ENCODE measurements at places on chromosomes 6 and 20. TPM values are rescaled to one million over a fixed set of nuclear protein-coding genes. Genes with fewer than 3 reads are reported as not detected.

DNA sequence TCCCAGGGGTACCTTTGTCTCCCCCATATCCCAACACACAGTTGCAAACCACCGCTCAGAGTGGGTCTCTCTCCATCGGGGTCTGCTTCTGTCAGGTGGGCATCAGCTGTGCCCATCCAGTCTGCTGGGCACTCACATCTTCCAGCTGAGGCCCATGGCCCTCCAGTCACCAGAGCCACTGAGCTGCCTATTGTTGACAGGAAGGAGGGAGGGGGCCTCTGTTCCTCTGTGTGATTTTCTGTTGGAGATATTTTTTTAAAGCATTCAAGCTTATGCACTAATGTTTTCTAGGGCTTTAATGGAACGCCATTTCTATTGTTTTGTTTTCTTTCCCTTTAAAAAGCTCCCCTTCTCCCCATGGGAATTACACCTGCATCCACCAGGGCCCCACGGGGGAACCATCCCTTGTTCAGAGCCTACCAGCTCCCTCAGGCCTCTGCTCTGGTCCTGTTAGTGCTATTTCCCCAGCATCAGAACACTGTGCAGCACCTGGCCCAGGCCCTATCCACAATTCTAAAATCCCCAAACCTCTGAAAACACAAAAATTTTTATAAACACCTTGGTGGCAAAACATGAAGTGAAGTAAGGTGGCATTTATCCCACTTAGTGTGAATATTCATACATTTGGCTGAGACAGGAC, 326.2 kb downstream of the CD83 start:
- H3K4me1 ChIP-seq, result peaks cover 1% of the 10 kb centered on the region
- no peak for DNase-seq
- H3K4me3 ChIP-seq, result no peak overlapping the region
- peaks cover 15% of the 10 kb centered on the region for H3K27me3 ChIP-seq
- no peaks in the 10 kb centered on the region for H3K36me3 ChIP-seq

Gene CD93
- total RNA-seq, result 0.21 TPM

Gene ELOVL4
- 4.8 TPM for total RNA-seq

GRCh38 chr6:92289831-92290230, 1129.5 kb downstream of the EPHA7 start:
- H3K4me1 ChIP-seq, result no peaks in the 10 kb centered on the region
- no peaks in the 10 kb centered on the region for H3K36me3 ChIP-seq
- H3K27me3 ChIP-seq, result no peaks in the 10 kb centered on the region

Gene SLC12A5
- 1.7 TPM for total RNA-seq

Gene MUC22
- total RNA-seq, result not detected

- no peaks in the 10 kb centered on the region for H3K36me3 ChIP-seq
- no peak for DNase-seq
- peaks cover 41% of the 10 kb centered on the region for H3K4me1 ChIP-seq
- H3K27ac ChIP-seq, result peak overlapping the region; percentile 75
Measured at GRCh38 chr6:53986165-53986720, 125.0 kb upstream of the MLIP start.

Gene GPR6
- not detected for total RNA-seq

Gene PRKN
- 13.4 TPM for total RNA-seq

DNA sequence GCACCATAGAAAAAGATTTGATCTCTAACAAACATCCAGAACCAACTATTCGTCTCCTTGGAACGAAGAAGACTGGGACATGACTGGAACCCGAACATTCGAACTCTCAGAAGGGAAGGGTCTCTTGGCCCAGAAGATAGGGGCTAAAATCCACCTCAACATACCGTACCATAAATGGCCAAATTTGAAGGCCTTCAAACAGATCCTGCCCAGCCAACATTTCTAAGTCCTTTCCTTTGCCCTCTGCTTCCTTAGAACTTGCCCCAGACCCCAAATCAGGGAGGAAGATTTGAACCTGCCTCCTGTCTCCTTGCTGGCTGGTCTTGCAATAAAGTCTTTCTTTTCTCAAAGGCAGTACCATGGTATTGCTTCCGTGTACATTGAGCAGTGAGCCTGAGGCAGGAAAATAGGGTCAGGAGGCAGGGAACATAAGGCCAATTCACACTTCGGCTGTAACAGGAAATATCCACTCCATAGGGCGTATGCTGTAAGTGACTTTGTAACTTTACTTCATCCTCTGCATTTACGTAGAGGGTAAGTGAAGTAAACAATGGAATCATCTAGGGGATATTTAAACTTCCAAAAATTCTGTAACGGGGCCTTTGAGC, 1.8 kb upstream of the PXDC1 start:
- no peak for DNase-seq
- H3K4me1 ChIP-seq, result peaks cover 57% of the 10 kb centered on the region
- H3K4me3 ChIP-seq, result peak overlapping the region; percentile 51
- H3K36me3 ChIP-seq, result no peaks in the 10 kb centered on the region
- no peaks in the 10 kb centered on the region for H3K27me3 ChIP-seq
- H3K27ac ChIP-seq, result peak overlapping the region; percentile 87

DNA sequence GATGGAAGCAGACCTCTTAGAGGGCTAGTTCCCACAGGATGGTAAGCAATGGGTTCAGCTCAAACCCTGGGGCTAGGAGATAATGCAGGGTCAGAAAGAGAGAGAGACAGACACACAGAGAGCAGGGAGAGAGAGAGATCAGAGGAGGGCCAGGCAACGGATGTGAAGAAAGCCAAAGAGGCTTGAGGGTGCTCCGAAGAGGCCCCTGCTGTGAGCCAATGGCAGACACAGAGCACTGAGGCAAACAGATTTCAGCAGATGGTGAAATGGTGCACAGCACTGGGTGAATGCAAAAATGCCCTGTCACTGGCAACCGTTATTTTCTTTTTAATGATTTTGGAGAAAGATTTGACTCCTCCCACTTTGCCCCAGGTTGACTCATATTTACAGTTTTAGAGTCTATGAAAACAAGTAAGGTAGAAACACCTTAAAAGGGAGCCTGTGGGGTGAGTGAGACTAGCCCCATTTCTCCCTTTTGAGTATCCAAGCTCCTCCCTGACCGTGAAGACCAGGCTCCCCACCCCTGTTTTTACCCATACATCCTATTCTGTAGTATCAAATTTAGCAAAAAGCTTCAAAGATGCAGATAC, 840 bp downstream of the DEFB132 start:
- H3K4me3 ChIP-seq, result no peak overlapping the region
- H3K27me3 ChIP-seq, result peaks cover 49% of the 10 kb centered on the region
- no peaks in the 10 kb centered on the region for H3K4me1 ChIP-seq
- H3K27ac ChIP-seq, result no peak overlapping the region
- H3K36me3 ChIP-seq, result no peaks in the 10 kb centered on the region
- no peak for DNase-seq

All from osteocyte (in vitro differentiated cells).